Activated naive CD4-positive, alpha-beta T cell (primary cell): ENCODE measurements at places on chromosomes 16 and 17.

- no peak for DNase-seq
These were observed 956.1 kb upstream of the GOT2 start for GRCh38 chr16:59690216-59690615.

GRCh38 chr17:4393806-4394205, 27.3 kb upstream of the UBE2G1 start:
- no peak for DNase-seq

DNA sequence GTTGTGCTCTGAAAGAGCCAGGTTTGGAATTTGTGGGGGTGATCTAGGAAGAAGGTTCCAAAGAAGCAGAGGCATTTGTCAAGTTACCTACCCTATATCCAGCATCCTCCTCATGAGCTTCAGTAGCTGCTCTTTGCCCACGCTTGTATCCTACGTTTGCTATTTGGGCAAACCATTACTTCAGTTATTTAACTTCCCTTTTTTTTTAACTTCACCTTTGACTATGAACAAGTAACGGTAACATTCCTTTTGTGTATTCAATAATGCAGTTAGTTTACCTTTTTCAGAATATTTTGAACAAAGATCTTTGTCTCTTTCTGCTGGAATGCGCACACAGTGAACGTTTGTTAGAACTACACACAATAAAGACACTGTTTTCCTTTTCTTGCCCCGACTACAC, 41.5 kb downstream of the CYB5B start:
- no peak for DNase-seq

DNA sequence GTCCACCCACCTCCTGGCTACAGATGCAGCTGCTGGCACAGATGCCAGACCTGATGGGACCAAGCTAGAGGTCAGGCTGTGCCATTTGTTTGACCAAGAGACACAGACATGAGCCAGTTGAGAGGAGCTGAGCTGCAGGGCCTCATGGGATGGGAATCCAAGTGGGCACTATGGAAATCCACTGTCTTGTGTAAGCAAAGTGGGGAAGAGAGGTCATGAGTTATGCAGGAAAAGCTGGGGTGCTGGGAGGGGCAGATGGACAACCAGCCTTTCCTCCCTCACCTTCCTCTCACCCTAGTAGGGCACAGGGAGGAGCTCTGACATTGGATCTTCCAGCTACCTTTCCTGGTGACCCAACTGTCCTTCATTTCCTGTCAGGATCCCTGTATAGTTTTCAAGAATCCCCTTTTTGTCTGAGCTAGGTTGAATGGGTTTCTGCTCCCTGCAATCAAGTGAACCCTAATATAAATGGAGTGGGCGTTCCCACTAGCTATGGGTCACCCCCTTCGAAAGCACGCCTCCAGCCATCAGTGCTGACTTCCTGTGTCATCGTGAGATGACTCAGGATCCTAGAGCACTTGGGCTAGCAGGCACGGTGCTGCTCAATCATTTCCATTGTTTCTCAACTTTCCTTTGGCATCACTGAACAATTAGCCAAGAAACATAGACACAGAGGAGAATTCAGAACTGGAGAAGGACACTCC, 13.6 kb downstream of the ATPAF2 start:
- no peak for DNase-seq
